ENCODE measurements at places on chromosomes 1 and 21. TPM values are rescaled to one million over a fixed set of nuclear protein-coding genes. Genes with fewer than 3 reads are reported as not detected.

GRCh38 chr1:29549001-29549400 is 312.7 kb downstream of the PTPRU start:
- no peak for DNase-seq

GRCh38 chr1:63307196-63307794 is 15.1 kb upstream of the FOXD3 start:
- no peak for DNase-seq

GRCh38 chr1:36109041-36109679 is 15.9 kb downstream of the COL8A2 start:
- peak; percentile 63 for DNase-seq

GRCh38 chr1:15833069-15833679 is 14.3 kb upstream of the SPEN start:
- peak; percentile 66 for DNase-seq

GRCh38 chr1:208066583-208066982 is 155.7 kb upstream of the CD34 start:
- DNase-seq, result no peak

DNA sequence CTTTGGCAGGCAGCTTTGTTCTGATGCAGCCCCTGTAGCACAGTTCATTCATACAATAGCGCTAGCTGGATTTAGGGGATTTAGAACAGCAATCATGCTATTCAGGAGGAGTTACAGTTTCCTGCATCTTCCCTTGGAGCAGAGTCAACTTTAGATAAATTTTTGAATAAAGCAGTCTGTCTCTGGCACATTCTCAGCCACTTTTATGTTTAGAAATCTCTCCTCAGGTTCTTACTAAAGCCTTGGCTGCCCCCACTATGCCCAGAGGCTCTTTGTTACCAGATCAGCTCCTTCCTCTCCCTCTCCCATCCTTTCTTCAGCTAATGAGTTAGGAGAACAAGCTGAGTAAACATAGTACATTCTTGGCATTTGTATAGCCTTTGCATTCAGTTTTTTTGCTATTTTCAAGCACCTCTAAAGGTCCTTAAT is 17.0 kb upstream of the PIGC start:
- no peak for DNase-seq

DNA sequence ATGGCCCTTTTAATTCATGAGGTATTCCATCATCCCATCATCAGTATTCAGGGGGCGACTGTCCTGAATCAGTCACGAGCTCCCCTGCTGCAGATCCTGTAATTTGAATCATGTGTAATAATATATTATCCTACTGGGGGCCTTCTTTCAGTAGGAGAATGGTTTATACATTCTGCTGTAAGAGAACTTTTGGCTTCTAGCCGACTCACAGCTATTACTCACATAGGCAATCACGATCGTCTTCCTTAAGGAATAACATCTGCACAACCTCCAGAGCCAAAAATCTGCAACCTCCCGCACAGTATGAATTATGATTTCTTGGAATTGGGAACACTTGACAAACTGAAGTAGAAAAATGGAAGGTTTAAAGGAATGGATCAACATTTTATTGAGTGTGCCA is 343.0 kb downstream of the USP25 start:
- DNase-seq, result no peak

DNA sequence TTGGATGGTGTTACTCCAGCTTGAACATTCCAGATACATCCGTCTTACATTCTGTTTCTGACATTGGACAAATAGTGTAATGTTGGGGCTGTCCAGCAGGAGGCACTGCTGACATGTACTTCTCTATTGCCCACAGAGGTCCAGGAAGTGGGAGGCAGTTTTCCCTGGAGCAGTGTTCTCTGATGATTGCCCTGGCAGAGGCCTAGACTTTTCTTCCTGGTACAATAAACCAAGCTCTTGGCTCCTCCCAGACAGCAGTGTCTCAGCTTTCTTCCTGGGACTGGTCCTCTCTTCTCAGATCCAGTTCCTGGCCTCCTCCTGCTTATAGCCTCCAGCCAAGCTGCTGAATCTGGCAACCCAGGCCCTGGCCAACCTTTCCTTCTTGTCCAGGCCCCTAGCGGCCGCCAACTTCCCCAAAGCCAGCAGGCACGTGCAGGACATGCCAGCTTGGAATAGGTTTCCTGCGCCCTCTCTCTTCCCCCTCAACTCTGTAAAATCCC is 14.9 kb upstream of the IFNLR1 start:
- DNase-seq, result peak; percentile 86

DNA sequence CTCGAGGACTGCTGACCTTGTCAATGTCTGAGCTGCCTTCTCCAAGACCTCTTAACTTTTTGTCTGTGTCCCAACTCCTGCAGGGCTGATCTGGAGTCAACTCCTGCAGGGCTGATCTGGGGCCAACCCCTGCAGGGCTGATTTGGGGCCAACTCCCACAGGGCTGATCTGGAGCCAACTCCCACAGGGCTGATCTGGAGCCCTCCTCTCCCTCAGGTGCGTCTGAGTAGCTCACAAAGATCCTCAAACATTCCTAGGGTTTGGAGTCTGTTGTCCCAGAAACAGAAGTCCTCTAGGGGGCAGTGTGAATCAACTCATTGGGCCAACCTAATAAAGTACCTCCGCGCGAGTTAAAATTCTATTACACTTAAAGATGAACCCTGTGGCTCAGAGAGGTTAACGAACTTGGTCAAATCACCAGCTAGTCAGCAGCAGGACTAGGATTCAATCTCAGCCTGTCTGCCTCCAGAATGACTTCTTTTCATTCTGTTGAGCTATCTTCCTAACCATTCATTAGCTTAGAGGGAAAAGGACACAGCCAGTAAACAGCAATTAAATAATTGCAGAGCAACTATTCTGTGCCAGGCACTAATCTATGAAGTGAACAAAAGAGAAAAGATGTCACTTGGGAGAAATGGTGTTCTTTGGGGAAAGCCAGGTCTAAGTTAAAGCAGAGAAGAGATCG is 17.2 kb upstream of the RLF start:
- peak; percentile 67 for DNase-seq

DNA sequence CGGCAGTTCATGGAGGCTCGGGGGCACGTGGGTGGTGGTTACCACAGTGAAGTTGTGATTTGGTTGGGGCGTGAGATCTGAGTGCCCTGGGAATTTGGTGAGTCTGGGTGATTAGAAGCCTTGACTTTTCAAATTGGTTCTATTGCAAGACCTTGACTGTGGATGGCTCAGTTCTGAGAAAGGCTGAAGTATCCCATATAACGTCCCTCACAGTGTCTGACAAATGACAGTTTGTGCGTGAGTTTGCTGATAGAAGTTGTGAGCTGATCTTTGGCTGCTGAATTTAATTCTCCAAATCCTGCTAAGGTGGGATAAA is 549 bp downstream of the MSH4 start:
- no peak for DNase-seq

DNA sequence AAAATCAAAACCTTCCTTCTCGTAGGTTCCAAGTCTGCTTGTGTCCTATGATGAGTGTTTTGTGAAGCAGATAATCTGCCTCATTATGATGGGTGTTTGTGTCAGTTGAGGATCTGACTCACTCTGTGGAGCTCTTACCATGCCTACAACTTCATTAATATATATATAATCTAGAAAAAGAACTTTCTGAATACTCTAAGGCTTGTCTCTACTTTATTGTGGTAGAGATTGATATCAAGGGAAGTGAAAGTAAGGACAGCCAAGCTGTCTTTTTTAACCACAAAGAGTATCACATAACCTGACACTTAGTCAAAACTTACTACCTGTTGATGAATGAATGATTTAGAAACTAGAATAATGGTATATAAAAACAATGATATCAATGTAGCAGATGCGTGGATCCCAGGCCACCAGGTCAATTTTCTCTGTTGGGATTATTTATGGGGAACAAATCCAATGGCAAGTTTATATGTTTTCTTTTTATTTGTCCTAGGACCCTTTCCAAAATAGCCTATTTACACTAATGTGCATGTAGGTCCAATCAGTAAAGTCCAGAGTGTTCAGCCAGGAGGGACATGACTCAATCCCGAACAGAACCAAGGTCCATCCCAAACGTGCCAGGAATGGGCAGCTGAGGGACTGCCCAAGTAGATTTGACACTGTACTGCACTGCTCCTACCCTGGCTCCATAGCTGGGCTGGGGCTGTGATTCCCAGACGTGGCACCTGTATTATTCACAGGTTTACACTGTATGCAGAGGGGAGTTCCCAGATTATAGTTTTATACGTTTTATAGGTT is 182.3 kb upstream of the GREM2 start:
- no peak for DNase-seq

DNA sequence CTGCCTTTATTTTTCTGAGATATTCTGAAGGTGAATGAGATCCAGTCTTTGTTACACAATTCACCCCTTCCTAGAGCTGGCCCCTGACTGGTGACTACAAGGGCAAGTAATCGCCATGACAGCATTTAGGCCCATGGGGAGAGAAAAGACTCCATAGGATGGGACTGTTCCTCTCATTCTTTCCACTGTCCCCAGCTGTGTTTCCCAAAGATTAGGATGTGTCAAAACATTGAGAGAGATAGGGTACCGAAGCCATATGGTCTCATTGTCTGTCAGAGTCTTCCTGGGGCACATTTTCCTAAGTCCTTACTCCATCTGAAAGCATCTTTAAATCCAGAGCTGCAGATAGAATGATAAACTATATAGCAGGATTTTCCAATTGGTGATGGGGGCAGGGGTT is 423.5 kb downstream of the OMA1 start:
- DNase-seq, result no peak

ARMH1 gene
- total RNA-seq, result 16.9 TPM

RHEX gene
- total RNA-seq, result not detected

Measured in PC-9 (cell line).